ENCODE measurements at places on chromosomes 6 and 20.

DNA sequence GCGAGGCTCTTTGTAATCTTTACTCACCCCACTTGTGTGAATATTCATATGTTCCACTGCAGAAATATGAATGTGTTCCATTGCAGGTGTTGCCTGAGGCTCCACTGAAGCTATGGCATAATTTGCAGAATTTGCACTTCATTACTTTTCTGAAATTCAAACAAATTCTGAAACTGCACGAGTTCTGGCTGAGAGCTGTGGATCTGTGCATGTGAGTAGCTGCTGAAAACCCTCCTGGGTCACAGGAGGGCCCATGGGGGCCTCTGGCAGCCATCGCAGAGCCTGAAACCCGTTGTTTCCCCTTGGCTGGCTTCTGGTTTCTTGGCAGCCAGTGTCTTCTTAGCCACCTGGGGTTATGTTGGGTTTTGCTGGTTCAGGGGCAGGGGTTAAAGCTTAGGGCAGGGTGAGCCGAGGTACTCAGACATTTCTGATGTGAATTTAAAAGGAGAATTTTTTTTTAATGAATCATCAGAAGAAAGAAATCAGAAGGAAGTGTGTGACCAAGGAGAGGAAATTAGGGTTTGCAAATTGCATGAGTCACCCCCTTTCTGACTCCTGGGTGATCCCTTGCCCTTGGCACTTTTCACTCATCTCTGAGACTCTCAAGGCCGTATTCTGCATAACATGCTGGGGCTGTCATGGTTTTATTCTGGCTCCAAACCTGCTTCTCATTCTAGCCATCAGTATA lies 40.6 kb downstream of the TOX2 start:
- peak; percentile 97 for DNase-seq

- no peak for DNase-seq
Measured at GRCh38 chr6:100229512-100229911, 235.2 kb downstream of the SIM1 start.

GRCh38 chr6:13351271-13351670 lies 22.9 kb upstream of the TBC1D7 start:
- DNase-seq = no peak

DNA sequence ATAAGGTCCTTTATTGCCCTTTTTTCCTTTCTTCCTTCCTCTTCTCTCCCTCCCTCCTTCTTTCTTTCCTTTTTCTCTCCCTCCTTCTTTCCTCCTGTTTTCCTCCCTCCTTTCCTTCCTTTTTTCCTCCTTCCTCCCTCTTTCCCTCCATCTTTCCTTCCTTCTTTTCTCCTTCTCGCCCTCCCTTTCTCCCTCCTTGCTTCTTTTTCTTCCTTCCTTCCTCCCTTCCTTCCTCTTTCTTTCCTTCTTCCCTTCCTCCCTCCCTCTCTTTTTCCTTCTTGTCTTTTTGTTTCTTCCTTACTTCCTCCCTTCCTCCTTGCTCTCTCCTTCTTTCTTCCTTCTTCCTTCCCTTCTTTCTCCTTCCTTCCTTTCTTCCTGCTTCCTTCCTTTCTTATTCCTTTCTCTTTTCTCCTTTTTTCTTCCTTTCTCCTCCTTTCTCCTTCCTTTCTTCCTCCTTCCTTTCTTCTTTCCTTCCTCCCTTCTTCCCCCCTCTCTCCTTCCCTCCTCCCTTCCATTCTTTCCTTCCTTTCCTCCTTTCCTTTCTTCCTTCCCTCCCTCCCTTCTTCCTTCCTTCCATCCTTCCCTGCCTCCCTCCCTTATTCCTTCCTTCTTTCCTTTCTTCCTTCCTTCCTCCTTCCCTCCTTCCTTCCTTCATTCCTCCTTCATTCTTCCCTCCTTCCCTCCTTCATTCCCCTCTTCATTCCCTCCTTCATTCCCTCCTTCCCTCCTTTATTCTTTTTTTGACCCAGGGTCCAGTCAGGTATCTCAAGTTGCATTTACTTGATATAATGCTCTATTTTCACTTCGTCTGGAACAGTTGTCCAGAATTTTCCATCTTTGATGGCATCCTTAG lies 11.7 kb upstream of the PHIP start:
- DNase-seq = no peak

DNA sequence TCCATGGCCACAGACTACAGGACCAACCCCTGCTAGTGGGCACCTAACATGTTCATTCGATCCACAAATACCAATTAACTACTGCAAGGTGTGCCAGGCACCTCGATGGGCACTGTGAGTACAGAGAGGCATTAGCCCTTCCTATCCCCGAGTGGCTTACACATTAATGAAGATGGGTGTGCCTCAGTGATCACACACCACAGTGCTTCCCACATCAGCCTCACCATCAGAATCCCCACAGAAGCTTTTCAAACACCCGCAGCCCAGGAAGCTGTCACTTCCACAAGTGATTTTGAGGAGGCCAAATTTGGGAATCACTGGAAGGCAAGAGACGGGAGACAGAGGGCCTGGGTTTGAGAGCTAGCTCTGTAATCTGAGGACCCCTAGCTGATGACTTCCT lies 23.7 kb downstream of the EZR start:
- DNase-seq = no peak

- no peak for DNase-seq
Measured at GRCh38 chr6:30554962-30555815, 1.1 kb downstream of the GNL1 start.

DNA sequence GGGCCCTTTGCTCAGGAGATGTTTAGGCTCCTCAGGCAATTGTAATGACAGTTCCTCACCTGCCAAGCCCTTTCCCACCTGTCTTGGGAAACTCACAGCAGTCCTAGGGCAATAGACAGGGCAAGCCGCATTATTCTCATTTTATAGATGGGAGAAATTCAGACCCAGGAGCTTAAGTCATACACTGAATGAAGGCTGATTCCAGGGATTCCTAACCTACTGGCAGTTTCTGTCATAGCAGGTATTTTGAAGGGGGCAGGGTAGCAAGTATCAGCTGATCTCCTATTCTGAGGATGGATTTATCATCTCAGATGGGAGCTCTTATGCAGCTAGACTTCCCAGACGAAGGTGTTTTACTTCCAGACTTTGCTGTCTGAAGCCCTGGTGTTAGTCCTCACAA lies 61.4 kb upstream of the MYL9 start:
- DNase-seq = no peak

DNA sequence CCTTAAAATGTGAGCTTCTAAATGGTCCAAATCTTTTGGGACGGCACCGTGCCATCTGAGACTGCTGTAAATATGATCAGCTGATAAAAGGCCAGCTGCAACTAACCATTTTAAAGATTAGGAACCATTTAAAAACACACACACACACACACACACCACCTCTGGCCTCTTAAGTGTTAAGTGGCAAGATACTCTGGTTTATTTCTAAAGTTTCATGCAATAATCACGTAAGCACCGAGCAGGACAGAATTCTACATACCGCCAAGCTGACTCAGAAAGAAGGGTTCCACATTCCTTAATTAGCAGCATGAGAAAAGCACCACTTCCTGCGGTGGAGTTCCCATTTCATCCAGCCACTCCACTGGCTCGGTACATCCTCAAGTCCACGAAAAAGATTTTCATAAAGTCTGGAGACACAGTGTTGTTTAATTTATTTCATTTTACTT lies 17.8 kb upstream of the ZNF217 start:
- peak; percentile 95 for DNase-seq

DNA sequence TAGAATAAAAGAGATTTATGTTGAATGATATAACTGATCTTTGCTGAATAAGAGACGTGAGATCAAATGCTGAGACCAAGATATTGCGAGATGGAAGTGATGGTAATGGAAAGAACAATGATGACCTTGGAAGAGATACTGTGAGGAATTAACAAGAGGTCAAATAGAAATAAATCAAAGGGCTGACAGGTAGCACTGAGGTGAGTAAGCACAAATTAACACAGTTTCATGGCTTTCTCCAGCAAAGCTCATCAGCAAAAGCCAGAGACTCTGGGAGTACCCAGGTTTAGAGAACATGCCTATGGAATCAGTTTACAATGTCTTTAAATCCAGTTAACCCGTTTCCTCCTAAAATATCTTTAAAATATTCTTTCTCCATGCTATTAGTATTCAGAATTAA lies 53.3 kb downstream of the POU3F2 start:
- no peak for DNase-seq

DNA sequence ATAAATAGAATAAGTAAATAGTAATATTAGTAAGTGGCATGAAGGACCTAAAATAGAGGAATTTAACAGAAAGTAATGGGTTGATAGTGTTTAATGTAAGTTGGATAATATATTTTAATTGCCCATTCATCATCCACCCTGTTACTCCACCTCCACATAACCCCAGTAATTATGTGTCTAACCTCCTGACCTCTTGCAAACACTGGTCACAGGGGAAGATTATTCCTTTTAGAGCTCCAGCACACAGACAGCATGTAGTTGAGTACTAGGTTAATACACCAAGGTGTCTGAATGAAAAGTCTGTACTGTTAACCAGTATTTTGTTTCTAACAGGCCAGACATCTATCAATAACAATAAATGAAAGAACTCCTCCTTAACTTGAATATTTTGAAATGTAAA lies 92.4 kb upstream of the EYS start:
- no peak for DNase-seq

DNA sequence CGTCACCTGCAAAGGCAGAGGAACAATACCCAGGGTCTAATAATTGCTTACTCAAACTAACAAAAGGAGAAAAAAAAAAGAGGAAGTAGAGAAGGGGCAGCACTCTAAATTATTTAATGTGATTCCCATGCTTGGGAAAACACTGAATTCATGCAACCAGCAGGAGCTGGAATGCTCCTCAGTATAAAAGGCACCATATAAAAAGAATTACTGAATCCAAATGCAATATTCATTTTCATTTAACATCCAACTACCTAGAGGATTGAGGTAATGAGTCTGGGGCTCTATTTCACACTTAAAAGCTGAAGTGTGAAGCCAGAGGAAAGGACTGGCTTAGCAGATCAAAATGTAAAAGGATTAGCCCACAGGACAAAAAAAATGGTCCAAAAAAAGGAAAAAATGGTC lies 8.7 kb downstream of the B4GALT5 start:
- DNase-seq = no peak

DNA sequence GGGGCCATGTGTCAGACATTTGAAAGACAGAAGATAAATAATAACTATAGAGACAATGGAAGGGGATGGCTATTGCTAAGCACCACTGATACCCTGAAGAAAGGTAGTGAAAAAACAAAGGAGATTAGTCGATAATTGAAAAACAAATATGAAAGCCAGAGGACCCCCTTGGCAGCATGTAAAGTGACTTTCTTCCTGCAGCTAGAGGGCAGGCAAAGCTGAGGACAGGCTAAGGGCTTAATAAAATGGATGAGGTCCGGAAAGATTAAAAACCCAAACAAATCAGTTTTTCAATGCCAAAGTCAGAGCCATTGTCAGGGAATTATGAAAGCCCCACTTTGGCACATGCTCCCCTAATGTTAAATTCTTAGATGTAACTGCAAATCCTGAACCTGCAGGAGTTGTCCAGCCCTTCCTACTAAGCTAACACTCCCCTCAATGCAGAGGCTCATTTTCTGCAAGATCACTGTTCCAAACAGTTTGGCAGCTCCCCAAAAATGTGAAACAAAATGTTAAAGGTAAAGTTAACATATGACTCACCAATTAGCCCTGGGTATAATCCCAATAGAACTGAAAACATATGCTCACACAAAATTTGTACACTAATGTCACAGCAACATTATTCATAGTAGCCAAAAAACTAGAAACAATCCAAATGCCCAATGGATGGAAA lies 1177.9 kb downstream of the GRIK2 start:
- no peak for DNase-seq

GRCh38 chr6:70524721-70525286 lies 41.9 kb upstream of the SDHAF4 start:
- DNase-seq = no peak

DNA sequence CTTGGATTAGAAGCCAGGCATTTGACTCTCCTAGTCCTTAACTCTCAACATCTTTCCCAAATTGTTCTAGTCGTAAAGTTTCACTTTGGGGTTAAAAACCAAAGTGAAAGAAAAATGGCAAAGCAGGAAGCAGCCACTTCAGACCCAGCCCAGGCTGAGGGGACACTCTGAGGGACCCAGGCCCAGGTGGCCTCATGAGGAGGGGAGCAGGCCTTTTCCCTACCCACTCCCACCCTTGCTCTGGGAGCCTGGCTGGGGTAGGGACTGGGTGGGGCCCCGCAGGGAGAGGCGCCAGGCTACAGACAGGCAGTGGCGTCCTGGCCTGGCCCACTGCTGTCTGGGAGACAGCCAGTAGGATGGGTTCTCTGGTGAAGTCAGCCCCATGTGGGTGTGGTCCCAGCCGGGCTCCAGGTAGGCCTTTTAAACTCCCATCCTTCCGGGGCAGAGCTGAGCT lies 68.7 kb upstream of the MYL9 start:
- no peak for DNase-seq

DNA sequence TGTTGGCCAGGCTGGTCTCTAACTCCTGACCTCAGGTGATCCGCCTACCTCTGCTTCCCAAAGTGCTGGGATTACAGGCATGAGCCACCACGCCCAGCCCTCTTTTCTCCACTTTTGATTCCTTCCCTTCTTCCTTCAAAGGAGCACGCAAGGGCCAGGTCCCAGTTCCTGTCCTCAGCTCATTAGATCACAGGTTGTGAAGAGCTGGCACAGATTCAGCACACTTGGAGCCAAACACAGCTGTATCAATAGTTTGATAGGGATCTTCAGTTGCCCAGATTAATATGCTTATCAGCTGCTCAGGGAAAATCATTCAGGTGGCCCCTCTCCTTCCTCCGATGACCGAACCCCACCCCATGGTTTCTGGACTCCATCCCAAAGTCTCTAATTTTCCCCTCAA lies 14.4 kb upstream of the SLC22A23 start:
- no peak for DNase-seq

DNA sequence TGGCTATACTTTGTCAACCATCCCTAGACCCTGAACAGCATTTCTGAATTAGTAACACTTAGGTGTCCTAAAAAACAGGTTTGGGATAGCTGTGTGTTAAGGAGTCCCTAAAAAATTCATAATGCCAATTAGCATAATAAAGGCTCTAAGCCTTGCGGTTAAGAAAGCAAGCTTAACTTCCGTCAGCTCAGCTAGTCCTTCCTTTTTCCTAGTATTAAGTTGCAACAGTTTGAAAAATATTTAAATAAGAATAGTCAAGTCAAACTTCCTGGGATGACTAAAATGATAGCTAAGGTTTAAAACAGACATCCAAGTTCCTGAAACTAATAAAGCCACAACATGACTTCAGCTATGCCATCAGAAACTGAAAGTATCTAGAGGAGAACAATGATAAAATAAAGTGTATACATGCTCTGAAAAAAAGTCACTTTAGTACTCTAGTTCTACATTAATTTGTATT lies 3.5 kb downstream of the AKIRIN2 start:
- no peak for DNase-seq
